ENCODE measurements at places on chromosomes 1 and 21. TPM values are rescaled to one million over a fixed set of nuclear protein-coding genes. Genes with fewer than 3 reads are reported as not detected.

GRCh38 chr1:3327936-3328590 lies 126.4 kb upstream of the ARHGEF16 start:
- H3K27me3 ChIP-seq = no peaks in the 10 kb centered on the region
- H3K27ac ChIP-seq = peak overlapping the region; percentile 17
- H3K4me1 ChIP-seq = peaks cover 58% of the 10 kb centered on the region
- no peak overlapping the region for H3K4me3 ChIP-seq

- no peaks in the 10 kb centered on the region for H3K27me3 ChIP-seq
- no peak for DNase-seq
- no peaks in the 10 kb centered on the region for H3K4me1 ChIP-seq
- no peak overlapping the region for H3K4me3 ChIP-seq
- H3K27ac ChIP-seq = no peak overlapping the region
These were observed 9.1 kb downstream of the EXO1 start for GRCh38 chr1:241857131-241857530.

GRCh38 chr1:184896000-184896399 lies 78.3 kb downstream of the NIBAN1 start:
- no peak for DNase-seq
- H3K27ac ChIP-seq = no peak overlapping the region
- no peaks in the 10 kb centered on the region for H3K4me1 ChIP-seq
- H3K36me3 ChIP-seq = no peaks in the 10 kb centered on the region

DNA sequence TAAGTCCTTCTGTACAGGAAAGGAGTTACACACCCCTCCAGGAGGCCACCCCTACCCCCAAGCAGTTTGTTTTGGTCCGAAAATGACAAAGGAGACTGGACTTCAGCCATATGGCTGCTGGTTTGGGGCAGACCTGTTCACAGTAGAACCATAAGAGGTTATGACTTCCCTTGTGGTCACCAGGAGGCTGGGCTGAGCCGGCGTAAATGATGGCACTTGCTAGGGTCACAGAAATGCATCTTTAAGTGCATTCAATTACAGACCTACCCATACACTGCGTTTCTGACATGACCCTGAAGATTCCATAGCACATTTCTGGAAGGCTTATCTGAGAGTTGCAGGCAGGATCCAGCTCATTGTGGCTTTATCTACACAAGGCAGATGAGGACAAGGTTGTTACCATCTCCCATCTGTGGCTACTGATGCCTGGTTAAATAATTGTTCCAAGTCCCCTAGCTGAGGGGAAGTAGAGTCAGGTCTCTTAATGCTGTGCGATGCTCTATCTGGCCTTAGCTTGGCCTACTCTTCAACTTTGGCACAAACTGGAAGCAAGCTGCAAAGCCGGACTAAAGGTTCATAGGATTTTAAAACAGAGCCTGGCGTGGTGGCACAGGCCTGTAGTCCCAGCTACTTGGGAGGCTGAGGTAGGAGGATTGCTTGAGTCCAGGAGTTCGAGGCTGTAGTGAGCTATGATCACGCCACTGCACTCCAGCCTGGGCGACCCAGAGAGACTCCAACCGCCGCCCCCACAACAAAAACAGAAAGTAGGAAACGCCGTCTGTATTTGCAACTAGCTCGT lies 1.7 kb upstream of the TRIM67 start:
- no peak for DNase-seq
- no peaks in the 10 kb centered on the region for H3K36me3 ChIP-seq
- H3K27me3 ChIP-seq = peaks cover 17% of the 10 kb centered on the region
- peaks cover 13% of the 10 kb centered on the region for H3K4me1 ChIP-seq
- no peak overlapping the region for H3K4me3 ChIP-seq
- no peak overlapping the region for H3K27ac ChIP-seq

The HUNK gene
- total RNA-seq = 1.2 TPM

DNA sequence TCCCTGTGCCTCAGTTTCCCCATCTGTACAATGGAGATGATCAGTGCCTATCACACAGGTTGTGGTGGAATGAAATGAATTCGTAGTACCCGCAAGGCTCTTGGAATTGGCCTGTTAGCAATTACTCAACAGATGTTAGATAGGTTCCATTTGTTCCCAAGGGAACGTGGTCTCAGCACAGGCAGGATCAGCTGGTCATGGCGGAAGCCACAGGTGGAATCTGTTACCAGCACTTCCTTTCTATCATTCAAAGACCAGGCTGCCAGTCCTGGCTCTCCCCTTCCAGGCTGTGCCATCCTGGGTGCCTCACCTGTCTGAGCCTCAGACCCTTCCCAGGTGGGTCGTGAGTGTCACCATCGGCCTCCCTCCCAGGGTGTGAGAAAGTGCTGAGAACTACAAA lies 61.5 kb downstream of the FBXO2 start:
- H3K4me1 ChIP-seq = no peaks in the 10 kb centered on the region
- DNase-seq = no peak
- no peak overlapping the region for H3K27ac ChIP-seq
- H3K36me3 ChIP-seq = no peaks in the 10 kb centered on the region
- H3K4me3 ChIP-seq = no peak overlapping the region

The CBR3 gene
- 5.0 TPM for total RNA-seq

DNA sequence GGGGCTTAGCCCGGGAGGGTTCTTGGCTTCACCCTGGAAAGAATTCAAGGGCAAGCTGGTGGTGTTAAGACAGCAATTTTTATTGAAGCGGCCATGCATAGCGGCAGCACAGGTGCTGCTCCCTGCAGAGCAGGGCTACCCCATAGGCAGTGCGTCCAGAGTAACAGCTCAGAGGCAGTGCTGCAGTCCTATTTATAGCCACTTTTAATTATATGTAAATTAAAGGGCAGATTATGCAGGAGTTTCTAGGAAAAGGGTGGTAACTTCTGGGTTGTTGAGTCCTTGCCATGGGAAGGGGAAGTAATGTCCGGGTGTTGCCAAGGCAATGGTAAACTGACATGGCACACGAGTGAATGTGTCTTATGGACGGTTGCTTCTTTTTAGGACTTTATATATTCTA lies 57.0 kb downstream of the VPS26C start:
- H3K27me3 ChIP-seq = no peaks in the 10 kb centered on the region
- H3K36me3 ChIP-seq = no peaks in the 10 kb centered on the region
- peaks cover 21% of the 10 kb centered on the region for H3K4me1 ChIP-seq
- no peak for DNase-seq

DNA sequence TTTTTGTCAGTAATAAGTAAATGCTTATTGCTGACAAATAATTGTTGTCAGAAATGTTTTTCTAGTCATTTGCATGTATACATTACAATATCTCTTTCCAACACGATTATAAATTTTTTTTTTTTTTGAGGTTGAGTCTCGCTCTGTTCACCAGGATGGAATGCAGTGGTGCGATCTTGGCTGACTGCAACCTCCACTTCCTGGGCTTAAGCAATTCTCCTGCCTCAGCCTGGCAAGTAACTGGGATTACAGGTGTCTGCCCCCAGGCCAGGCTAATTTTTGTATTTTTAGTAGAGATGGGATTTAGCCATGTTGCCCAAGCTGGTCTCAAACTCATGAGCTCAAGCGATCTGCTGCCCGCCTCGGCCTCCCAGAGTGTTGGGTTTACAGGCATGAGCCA lies 72.0 kb upstream of the ATF3 start:
- H3K4me1 ChIP-seq = no peaks in the 10 kb centered on the region
- no peak overlapping the region for H3K27ac ChIP-seq
- no peaks in the 10 kb centered on the region for H3K36me3 ChIP-seq
- H3K27me3 ChIP-seq = no peaks in the 10 kb centered on the region

The TFF1 gene
- total RNA-seq = not detected

GRCh38 chr1:121522061-121522759 lies 337.4 kb downstream of the SRGAP2C start:
- H3K27ac ChIP-seq = no peak overlapping the region
- H3K36me3 ChIP-seq = no peaks in the 10 kb centered on the region
- H3K4me3 ChIP-seq = no peak overlapping the region
- DNase-seq = peak; percentile 89

DNA sequence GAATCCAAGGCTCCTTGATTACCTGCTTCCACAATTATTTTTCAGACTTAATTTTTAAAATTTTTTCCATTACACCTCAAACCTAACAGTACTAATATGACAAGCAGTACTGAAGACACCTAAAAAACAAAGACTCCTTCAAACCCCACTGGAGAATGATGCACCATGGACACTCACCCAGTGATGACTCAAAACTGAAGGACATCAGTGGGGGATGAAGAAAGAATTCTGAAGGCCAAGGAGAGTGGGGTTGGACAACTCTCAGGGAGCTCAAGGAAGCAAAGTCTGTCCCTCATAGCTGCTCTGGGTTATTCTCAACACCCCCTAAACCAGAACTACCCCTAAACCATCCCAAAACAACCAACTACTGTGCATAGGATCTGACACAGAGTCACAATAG lies 2.4 kb upstream of the ARHGAP29 start:
- peaks cover 3% of the 10 kb centered on the region for H3K4me1 ChIP-seq
- DNase-seq = no peak

GRCh38 chr1:36859926-36860325 lies 174.4 kb downstream of the GRIK3 start:
- no peaks in the 10 kb centered on the region for H3K36me3 ChIP-seq
- H3K4me1 ChIP-seq = no peaks in the 10 kb centered on the region
- H3K27me3 ChIP-seq = no peaks in the 10 kb centered on the region
- no peak overlapping the region for H3K27ac ChIP-seq
- DNase-seq = no peak
- no peak overlapping the region for H3K4me3 ChIP-seq

The OR10Z1 gene
- total RNA-seq = not detected

DNA sequence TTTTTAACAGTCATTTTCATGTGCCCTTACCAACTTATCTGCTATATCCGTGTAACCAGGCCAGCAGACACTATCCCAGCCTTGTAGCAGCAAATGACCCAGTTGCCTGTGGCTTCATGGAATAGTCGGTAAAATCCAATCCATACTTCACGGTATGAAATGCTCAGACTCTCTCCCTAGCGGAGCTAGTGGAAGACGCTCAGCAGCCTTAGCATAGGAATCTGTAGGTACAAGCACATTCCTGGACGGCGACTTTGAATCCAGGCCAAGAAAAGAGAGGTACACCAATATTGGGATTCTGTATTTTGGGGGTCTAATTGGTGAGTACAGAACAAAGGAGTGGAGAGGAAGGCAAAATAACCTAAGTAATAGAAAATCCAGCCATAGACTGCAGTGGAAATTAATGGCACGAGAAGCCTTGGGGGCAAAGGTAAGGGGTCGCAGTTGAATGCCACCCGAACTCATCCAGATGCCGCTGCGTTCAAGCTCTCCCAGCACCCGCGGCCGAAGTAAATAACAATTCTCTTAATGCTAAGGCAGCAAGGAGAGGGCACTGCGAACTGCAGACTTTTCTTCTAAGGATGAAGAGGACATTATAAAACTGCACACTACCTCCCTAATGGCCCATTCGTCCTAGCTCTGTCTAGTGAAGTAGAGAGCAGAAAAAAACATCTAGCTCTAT lies 17.7 kb upstream of the TBX15 start:
- no peaks in the 10 kb centered on the region for H3K36me3 ChIP-seq
- H3K4me1 ChIP-seq = peaks cover 18% of the 10 kb centered on the region
- no peak overlapping the region for H3K4me3 ChIP-seq
- peaks cover 35% of the 10 kb centered on the region for H3K27me3 ChIP-seq

The GJC2 gene
- 14.0 TPM for total RNA-seq

- no peak overlapping the region for H3K27ac ChIP-seq
- no peaks in the 10 kb centered on the region for H3K27me3 ChIP-seq
- H3K4me3 ChIP-seq = no peak overlapping the region
- no peak for DNase-seq
- no peaks in the 10 kb centered on the region for H3K4me1 ChIP-seq
These were observed 57.8 kb downstream of the MROH9 start for GRCh38 chr1:170993151-170993550.

DNA sequence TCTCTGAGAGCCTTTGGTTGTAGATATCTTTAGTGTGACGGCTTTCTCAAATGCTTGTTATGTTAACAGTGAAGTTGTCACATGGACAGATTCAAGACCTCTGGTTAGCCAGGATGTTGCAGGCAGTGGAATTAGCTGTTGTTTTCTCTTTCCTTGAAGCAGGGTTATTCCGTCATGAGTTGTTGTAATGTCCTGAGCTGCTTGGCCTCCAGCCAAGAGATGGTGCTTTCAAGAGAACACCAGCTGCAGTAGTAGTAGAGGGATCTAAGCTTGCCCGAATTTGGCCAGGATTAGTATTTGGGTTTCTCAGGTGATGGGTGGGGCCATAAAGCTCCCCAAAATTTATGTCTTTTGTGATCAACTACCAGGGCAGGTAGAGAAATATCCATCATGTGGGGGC lies 13.4 kb downstream of the KCNE1 start:
- DNase-seq = peak; percentile 33
- H3K4me1 ChIP-seq = no peaks in the 10 kb centered on the region
- no peak overlapping the region for H3K27ac ChIP-seq
- no peak overlapping the region for H3K4me3 ChIP-seq

GRCh38 chr1:230160957-230161771 lies 94.1 kb downstream of the GALNT2 start:
- H3K36me3 ChIP-seq = no peaks in the 10 kb centered on the region
- no peak overlapping the region for H3K27ac ChIP-seq
- peaks cover 36% of the 10 kb centered on the region for H3K4me1 ChIP-seq

DNA sequence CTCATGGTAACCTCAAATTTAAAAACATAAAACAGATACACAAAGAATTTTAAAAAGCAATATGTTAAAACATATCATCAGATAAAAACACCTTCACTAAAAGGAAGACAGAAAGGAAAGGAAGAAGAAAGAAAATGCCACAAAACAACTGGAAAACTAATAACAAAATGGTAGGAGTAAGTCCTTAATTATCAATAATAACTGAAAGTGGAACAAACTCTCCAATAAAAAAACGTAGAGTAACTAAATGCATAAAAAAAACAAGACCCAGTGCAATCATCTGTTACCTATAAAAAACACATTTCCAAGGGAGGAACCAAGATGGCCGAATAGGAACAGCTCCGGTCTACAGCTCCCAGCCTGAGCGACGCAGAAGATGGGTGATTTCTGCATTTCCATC lies 47.1 kb upstream of the ACADM start:
- no peaks in the 10 kb centered on the region for H3K27me3 ChIP-seq
- no peaks in the 10 kb centered on the region for H3K36me3 ChIP-seq
- H3K4me3 ChIP-seq = no peak overlapping the region

DNA sequence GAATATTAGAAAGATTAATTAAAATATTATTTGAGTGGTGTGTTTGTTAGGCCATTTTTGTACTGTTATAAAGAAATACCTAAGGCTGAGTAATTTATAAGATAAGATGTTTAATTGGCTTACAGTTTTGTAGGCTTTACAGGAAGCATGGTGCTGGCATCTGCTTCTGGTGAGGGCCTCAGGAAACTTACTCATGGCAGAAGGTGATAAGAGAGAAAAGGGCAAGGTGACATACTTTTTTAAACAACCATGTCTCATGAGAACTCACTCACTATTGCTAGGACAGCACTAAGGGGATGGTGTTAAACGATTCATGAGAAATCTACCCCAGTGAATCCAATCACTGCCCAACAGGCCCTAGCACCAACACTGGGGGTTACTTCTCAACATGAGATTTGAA lies 56.7 kb upstream of the RGS21 start:
- H3K27me3 ChIP-seq = no peaks in the 10 kb centered on the region
- H3K4me1 ChIP-seq = no peaks in the 10 kb centered on the region
- H3K4me3 ChIP-seq = no peak overlapping the region
- no peaks in the 10 kb centered on the region for H3K36me3 ChIP-seq
- no peak for DNase-seq

Measured in thyroid gland (tissue), 4 donors.